ENCODE measurements at places on chromosomes 6 and 20.

GRCh38 chr20:50649590-50649989, 41.8 kb downstream of the RIPOR3 start:
- no peak for DNase-seq

GRCh38 chr6:170124150-170124549, 166.7 kb downstream of the DLL1 start:
- DNase-seq, result no peak

GRCh38 chr20:39607141-39607540, 645.0 kb downstream of the DHX35 start:
- DNase-seq, result no peak

DNA sequence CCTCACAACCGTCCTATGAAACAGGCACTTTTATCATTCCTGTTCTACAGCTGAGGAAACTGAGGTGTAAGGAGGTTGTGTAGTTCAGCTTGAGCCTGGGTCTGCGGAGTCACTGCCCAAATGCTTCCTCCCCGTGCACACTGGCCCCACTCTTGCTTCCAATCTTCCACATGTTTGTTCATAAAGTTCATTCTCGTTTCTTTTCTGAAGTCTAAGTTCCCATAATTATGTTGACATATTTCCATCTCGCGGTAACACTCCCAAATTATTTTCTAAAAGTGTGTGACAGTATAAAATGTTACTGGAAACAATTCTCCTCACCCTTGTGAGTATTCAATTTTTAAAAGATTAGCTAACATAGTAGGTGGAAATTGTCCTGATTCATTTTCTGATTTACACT, 106.9 kb downstream of the SLC22A3 start:
- no peak for DNase-seq

- no peak for DNase-seq
These were observed 928.3 kb downstream of the TBC1D32 start for GRCh38 chr6:120405947-120406346.
